Activated T-cell treated with anti-CD3 and anti-CD28 coated beads for 4 hours (primary cell): ENCODE measurements at places on chromosomes 1 and 21.

GRCh38 chr1:7652515-7653098, 118.5 kb upstream of the VAMP3 start:
- no peak for DNase-seq

- no peak for DNase-seq
Observed at GRCh38 chr1:5265438-5266075, 611.1 kb downstream of the AJAP1 start.

DNA sequence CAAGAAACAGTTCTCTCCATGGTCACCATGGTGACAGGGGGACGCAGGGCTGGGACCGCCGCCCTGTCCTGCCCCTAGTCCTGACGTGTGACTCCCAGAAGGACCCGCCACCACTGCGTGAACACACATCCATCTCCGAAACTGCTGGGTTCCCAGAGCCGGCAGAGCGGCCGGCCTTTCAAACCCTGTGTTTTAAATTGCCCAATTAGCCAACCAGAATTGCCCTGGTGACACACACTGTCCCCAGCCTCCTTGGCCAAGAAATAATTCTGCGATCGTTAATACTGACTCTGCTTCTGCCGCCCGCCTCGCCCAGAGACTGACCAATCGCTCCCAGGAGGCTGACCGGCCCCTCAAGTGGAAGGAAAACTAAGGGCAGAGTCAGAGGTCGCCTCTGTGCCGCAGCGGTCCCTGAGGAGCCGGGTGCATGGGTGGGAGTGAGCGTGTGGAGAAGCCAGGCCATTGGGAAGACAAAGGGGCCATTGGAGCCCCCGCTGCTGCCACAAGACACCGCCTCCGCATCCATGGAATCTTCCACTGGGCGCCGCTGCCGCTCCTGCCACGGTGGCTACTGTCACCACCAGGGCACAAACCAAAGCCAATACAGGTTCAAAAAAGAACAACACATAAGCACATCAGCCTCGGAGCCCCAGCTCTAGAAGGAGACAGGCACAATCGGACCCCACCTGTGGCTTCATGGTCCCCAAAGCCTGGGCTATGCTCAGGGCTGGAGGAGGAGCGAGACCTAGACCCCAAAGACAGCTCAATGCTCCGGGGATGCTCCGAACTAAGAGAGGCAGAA, 273.2 kb downstream of the NPHP4 start:
- DNase-seq, result no peak

DNA sequence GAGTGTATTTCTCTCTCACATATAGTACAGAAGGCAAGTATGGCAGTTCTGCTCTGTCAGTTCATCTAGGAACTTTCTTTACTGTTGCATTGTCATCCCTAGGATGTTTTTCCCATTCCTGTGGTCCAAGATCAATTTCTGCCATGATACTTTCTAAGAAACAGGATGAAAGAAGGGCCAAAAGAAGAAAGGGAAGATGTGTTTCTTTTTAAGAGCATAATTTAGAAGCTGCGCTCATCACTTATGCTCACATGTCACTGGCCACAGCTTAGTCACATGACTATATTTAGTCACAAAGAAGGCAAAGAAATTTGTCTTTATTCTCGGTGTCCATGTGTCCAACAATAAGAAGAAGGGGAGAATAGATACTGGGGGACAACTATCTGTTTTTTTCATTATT, 7.0 kb upstream of the MAST2 start:
- DNase-seq, result no peak

DNA sequence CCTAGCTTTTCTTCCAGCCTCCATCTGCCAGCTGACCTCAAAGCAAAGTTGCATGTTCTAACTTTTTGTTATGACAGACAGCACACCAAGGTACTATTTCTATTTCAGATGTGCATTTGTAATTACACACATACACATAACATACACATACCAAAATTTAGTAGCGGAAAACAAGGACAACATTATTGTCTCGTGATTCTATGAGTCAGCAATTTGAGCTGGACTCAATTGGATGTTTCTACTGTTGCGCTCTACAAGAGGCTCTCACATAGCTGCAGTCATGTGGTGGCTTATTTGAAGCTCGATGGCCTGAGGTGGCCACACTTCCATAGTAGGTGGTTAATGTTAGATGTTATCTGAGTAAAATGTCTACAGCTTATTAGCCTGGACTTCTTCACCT, 1010.1 kb upstream of the B3GALT2 start:
- no peak for DNase-seq

DNA sequence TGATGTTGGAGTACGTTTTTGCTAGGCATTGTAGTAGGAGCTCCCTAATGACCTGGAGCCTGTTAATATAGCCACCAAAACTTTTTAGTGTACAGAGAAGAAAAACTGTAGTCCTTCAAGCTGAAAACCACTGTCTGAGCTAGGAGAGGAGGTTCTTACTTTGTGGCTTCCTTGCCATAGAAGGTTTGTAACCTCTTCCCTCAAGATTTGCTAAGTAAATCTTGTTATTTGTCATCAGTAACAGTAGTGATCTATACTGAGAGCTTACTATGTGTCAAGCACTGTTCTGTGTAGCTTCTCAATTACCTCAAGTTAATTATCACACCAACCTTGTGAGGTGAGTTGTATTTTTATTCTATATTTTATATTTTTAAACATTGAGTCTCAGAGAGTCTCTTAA, 21.2 kb upstream of the LRRC8C start:
- DNase-seq, result no peak

- no peak for DNase-seq
Observed at GRCh38 chr1:79150576-79150975, 144.0 kb upstream of the ADGRL4 start.

DNA sequence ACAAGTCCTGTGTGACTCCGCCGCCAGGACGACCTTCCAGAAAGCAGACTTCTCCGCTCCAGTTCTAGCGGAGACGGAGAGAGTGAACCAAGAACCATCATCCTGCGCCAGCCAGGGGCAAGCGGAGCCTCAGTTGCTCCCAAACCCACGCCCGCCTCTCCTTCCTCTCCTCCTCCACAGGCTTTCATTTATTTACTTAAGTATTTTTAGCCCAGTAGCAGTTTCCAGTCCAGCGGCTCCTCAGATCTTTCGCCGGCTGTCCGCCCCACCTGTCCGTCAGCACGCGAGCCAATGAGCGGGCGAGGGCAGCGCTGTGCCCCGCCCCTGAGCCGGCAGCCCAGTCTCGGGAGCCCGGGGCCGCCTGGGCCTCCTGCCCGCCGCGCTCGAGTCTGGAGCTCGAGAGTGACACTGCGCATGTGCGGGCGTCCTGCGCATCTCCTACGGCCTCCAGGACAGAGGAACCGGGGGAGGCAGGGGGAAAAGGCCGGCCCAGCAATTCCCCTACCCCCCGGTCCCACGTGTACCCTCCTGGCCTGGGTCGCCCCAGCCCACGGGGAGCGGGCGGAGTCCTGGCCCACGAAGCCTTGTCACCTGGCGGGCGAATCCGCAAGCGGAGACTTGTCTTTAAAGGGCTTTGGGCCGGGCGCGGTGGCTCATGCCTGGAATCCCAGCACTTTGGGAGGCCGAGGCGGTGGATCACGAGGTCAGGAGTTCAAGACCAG, at the start of gene FALEC:
Gene FALEC, plus strand, starts transcription at position 425 of the 722 bp plus-strand sequence.
- DNase-seq, result peak; percentile 79

DNA sequence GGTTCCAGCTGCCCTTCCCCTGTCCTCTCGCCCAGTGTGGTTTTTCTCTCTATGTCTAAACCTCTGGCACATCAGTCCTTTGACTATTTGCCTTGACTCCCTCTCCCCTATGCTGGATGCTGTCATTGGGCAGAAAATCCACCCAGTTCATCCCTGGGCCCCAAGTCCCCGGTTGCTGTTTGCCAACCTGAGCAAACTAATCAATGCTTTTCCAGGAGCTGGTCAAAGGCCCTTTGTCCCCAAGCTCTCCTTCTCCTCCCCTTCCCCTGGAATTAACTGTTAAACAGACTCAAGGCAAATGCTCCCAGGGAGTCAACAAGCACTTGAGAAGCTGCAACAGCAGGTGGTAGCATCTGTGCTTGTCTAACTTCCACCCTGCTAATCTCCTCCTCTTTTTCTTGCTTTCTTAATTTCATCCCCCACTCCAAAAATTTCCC, 102.7 kb downstream of the LMX1A start:
- DNase-seq, result no peak

- DNase-seq, result no peak
Observed at GRCh38 chr1:40633931-40634376, 31.5 kb downstream of the RIMS3 start.

GRCh38 chr1:90728502-90729287, 11.6 kb upstream of the BARHL2 start:
- DNase-seq, result no peak

GRCh38 chr1:64010316-64010715, 193.1 kb upstream of the UBE2U start:
- no peak for DNase-seq

GRCh38 chr1:245605480-245606156, 450.8 kb downstream of the KIF26B start:
- DNase-seq, result no peak

DNA sequence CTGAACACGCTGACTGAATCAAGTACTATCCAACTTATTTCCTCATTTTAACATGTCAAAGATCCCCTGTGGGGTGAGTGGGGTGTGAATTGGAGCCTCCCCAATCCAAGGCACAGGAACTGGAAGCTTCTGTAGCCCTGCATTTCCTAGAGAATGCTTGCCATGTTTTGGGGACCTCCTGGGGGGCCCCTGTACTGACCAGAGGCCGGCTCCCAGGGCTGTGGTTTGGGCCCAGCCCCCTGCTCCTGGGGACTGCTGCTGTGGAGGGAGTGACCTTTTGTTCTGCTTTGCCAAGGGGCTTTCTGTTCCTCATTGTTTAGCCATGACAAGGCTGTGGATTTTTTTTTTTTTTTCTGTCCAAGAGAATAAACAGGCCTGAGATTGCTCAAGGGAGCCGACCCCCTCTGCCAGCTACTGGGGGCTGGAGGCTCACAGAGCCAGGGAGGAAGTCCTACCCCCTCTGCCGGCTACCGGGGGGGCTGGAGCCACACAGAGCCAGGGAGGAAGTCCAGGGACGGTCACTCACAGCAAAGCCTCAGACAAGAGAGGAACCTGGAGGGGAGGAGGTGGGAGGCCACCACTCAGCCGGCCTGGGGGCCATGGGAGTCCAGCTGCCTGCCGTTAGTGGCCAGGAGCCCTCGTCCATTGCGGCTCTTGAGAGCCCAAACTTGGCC, 17.4 kb downstream of the TNFRSF1B start:
- DNase-seq, result no peak

GRCh38 chr1:92990828-92991227, 29.6 kb upstream of the DIPK1A start:
- no peak for DNase-seq

- DNase-seq, result peak; percentile 38
Observed at GRCh38 chr1:212457740-212458338, 25.1 kb downstream of the NENF start.

- DNase-seq, result no peak
Observed at GRCh38 chr1:179824265-179824664, 53.3 kb downstream of the TOR1AIP2 start.

- no peak for DNase-seq
Observed at GRCh38 chr1:235077163-235077540, 51.5 kb downstream of the TOMM20 start.

DNA sequence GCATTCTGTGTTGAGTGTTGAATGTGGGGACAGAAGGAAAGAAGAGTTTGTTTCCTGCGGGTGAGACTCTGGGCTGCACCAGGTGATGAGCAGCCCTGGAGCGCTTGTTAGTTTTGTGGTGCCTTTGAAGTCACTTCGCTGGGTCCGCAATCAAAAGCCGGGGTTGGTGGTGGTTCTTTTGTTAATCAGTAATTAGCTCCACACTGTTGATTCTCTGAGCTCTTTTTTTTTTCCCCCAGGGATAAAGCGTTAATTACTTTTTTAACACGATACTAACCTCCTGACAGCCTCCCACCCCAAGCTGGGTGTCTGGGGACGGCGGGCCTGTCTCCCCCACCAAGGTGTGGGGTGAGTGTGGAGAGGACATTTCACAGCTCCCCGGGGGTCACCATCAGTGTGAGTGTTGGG, 56.6 kb downstream of the AGPAT3 start:
- DNase-seq, result peak; percentile 31

GRCh38 chr1:61851849-61852669, 109.8 kb downstream of the PATJ start:
- peak; percentile 5 for DNase-seq

DNA sequence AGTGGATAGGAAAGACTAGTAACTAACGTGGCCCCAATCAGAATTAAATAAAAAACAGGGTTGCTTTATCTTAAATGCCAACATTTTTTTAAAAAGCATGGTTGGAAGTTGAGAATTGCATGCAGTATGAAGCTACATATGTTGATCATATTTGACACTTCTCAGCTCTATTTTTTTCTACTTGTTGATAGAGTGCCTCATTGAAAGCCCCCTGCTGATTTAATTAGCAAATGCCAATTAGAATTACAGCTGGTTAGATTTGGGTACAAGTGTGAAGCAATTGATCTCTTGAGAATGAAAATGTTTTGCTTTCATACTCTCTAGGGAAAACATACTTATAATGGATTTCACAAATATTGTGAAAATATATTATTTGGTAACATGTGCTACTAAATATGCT, 40.5 kb downstream of the CHD1L start:
- no peak for DNase-seq

GRCh38 chr1:40047276-40047675, 6.7 kb downstream of the CAP1 start:
- DNase-seq, result no peak

DNA sequence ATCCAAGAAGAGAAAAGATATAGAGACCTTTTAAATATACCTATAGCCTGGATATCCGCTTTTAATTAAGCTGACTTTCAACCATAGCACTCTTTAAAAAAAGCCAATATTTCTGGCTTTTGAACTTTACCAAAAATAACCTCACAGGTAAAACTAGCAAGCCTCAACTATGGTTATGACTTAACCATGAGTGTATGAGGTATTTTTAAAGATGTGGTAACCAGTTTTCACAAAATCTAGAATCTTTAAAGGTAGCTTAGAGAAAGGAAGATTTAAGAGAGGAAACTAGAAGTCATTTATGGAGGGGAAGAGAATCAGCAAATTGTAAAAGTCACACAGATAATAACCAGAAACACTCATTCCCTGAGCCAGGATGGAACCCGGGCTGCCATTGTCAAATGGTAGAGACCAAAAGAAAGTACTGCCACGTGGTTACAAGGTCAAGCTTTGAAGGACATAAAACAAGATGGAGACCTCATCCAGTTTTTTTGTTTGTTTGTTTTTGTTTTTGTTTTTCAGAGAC, 288.4 kb upstream of the RGS18 start:
- no peak for DNase-seq

GRCh38 chr1:62208970-62209369, 14.3 kb downstream of the L1TD1 start:
- DNase-seq, result no peak

DNA sequence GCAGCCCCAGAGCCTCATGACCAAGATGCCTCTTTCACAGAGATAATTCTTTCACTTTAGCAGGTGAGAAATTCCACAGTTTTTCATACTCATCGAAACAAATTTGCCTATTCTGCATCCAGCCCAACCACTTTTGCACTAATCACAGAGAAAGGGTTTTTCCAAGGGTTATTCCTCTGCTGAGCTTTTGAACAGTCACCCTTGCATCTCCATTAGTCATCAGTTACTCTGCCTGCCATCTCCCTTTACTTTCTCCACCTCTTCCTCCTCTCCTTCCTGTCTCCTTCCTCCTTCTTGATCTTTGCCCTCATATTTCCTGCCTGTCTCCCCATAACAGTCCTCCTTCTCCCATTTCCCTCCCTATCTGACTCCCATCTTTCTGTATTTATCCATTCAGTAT, 43.9 kb downstream of the FH start:
- DNase-seq, result no peak
